ENCODE measurements at places on chromosomes 1 and 21. TPM values are rescaled to one million over a fixed set of nuclear protein-coding genes. Genes with fewer than 3 reads are reported as not detected.

GRCh38 chr1:204087893-204088528 is 15.1 kb downstream of the SOX13 start:
- DNase-seq = no peak

DNA sequence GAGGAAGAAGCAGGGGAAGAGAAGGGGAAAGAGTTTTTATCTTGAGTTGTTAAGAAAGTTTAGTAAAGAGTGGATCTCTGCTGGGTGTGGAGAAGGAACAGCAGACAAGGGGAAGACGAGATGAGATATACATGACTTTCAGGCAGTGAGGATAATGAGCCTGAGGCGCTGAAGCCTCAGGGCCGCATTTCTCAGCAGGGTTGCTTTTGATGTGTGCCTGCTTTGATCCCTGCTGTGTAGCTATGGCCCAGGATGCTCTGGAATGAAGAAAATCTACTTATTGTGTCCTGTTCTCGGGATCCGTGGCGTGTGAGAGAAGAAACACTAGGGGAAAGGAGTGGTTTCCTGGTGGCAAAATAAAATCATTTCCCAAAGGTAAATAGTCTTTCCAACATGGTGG is 15.1 kb upstream of the RPE65 start:
- no peak for DNase-seq

Gene CCDC24
- 2.9 TPM for total RNA-seq

Gene FYB2
- not detected for total RNA-seq

Gene AMY1C
- not detected for total RNA-seq
